Stimulated activated CD4-positive, alpha-beta T cell treated with anti-CD3 and anti-CD28 coated beads, Interleukin-1b, Interleukin-23, amount 100 ng/mL, for 1 hour (primary cell): ENCODE measurements at places on chromosomes 3 and 15.

DNA sequence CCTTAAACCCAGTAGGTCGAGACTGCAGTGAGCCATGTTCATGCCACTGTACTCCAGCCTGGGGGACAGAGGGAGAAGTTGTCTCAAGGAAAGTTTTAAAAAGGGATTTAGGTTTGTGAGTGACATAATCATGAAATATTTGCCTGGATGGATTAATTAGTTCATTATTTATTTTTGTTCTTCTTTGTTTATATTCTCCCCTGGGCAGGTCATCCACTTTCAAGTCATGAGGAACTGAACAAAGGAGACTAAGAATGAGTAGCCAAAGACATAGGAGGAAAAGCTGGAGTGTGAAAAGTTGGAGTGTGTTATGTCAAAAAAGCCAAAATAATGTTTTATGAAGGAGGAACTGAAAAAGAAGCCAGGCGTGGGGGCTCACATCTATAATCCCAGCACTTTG is 17.7 kb upstream of the PCCB start:
- no peak for DNase-seq

- DNase-seq: no peak
These were observed 143.9 kb downstream of the GABRB3 start for GRCh38 chr15:26628879-26629529.

DNA sequence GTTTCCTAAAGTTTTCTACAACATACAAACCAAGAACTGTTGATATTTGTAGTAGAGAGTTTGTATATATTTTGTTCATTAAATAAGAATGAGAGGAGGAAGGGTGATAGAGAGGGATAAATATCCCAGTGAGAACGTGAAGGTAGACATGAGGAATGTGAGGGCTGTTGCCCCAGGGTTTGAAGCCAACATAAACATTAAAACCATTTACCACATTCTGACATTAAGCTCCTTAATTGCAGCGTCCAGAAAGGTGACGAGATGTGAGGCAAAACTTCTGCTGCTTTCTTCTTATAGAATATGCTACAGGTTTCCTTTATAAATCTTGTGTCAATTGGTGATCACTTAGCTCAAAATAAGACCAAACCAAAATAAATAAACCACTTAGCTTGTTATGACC is 267.8 kb upstream of the CNTN4 start:
- no peak for DNase-seq

- DNase-seq: no peak
These were observed 25.5 kb upstream of the HACD2 start for GRCh38 chr3:123610331-123610730.

- no peak for DNase-seq
These were observed 3.5 kb downstream of the MAPKAPK3 start for GRCh38 chr3:50620420-50620819.
